Fibroblast of the aortic adventitia (primary cell): ENCODE measurements at places on chromosomes 3 and 15.

- peak; percentile 60 for DNase-seq
These were observed 740 bp upstream of the NSMCE3 start for GRCh38 chr15:29270169-29270955.

GRCh38 chr15:28021281-28022039 lies 77.7 kb downstream of the OCA2 start:
- DNase-seq = no peak

DNA sequence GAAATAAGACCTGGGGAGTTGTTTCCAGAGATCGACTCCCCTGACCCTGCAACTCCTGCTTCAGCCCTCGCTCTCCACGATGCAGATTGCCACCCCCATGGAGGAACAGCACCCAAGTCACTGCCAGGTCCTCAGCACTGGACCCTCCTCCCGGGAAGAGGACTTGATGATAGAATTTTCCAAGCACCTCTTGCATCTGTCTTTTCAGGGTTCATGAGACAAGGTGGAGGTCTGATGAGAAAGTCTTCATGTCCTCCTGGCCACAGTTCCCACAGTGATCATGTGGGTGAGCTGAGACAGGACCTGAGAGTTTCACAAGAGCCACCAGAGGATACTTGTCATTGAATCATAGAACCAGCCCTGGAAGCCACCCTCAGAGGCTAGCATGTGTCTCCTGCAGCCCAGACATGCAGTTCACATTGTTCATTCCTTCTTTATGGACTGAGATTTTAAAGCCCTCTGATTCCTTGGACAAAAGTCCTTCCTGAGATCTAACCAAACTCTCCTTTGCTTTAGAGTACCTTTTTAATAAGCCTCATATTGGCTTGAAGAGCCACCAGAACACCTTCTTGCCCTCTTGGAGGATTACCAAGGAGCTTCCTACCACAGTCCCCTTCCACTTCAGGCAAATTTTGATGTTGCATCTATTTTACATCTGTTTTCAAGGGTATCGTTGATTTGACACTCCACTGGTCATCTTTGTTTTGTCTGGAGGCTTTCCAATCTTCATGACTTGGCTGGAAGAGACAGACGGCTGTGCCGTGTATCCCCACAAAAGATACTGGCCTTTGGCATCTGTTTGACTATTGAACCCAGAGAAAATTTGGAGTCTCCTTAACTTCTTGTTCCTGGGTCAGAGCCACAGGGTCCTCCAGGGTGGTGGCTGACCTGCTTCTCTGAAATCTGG lies 224.8 kb upstream of the BHLHE40 start:
- no peak for DNase-seq

GRCh38 chr3:187295316-187296034 lies 3.9 kb upstream of the MASP1 start:
- DNase-seq = no peak

- DNase-seq = peak; percentile 32
These were observed at the start of gene PAK6 for GRCh38 chr15:40238532-40239403. Gene PAK6, plus strand, starts transcription at chr15:40239063. Its CDS starts 25,723 bp downstream, at chr15:40264786.

GRCh38 chr3:64666171-64666588 lies 21.6 kb downstream of the ADAMTS9 start:
- no peak for DNase-seq

DNA sequence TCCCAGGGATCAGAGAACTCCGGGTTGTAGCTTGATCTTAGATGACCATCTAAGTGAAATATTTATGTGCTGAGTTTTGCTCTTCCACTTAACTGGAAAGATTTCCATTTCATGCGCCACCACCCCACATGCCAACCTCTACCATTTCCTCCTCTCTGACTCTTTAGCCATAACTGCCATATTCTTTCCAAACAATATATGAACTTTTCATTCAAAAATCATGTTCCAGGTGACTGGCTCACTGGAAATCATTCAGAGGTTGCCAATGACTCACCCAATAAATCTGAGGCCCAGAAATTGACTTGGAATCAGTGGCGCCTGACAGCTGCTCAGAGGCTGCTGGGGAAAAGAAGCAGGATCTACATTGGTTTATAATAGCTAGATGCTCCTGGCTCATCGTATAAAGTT lies 31.6 kb upstream of the FAM174B start:
- no peak for DNase-seq

DNA sequence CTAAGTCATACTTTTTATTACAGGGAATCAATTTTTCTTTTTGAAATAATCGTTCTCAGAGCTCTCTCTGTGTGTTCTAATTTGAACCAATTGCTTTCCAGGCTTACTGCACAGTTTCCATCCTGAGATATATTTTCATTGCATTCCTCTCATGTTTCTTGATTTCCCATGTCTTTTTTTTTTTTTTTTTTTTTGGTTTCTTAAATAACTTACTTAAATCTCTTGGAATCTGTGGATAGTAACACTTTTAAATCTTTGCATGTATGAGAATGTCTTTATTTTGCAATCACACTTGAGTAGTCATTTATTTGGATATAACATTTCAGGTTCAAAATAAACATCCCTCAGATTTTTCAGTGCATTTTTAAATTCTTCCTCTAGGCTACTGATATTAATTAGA lies 14.5 kb upstream of the ABTB1 start:
- no peak for DNase-seq

DNA sequence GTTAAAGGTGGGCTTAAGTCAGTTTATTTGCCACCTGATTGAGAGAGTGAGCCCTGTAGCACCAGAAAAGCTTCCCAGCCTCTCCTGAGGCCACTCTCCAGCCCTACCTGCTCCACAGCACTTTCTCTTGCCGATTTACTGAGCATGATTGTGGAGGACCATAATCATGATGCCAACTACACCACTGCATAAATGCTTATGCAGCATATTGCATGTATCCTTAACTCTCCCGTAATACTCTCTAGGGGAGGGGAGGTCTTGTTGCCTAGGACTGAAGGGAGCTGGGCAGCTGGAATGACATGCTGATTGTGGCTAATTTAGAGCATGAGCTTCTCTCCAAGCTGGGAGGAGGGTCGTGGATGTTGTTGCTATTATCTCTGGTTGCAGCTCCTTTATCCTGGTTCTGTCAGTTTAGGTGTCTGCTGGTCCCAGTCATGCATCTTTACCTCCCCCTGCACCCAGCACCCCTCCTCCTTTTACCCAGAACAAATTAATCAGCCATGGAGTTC lies 54.3 kb downstream of the GPD1L start:
- no peak for DNase-seq

DNA sequence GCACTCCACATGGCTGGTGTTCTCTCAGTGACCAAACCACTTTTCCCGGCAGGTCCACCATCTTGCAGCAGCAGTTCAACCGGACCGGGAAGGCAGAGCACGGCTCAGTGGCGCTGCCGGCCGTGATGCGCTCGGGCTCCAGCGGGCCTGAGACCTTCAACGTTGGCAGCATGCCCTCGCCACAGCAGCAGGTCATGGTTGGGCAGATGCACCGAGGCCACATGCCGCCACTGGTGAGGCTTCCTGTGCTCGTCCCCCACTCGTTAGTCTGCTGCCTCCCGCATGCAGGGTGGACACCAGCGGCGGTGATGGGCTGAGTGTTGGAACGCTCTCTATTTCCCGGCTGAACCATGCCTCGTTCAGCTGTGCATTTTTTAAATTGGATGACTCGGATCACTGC lies 344.9 kb upstream of the TPM1 start:
- DNase-seq = no peak

- no peak for DNase-seq
These were observed 640.7 kb downstream of the EDEM1 start for GRCh38 chr3:5828251-5828650.

DNA sequence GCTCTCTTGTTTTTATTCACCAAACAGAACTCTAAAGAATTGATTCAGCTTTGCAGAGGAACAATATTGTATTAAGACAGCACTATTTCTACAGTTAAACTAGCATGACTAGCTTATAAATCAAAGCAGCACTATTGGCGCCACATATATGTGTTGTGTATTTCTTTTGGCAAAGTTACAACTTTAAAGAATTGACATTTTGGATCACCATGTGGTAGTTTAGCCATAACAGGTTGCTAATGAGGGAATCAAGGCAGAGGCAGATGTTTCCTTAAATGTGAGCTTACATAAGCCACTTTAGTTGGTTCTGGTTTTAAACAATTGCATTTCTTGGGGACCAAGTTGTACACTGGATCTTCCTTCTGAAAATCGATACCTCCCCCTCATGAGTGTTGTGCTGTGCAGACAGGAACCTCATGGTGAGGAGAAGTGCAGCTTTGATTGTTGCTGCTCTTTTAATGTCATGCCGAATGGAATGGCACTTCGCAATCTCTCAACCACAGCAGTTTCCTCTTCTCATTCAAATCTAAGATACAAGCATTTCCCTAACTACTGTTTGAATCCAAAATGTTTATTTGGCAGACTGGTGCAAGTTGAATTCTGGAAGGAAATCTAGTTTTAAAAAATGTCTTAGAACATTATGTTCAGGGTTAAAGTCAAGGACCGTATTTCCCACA lies 151.2 kb downstream of the MYRIP start:
- DNase-seq = peak; percentile 61

DNA sequence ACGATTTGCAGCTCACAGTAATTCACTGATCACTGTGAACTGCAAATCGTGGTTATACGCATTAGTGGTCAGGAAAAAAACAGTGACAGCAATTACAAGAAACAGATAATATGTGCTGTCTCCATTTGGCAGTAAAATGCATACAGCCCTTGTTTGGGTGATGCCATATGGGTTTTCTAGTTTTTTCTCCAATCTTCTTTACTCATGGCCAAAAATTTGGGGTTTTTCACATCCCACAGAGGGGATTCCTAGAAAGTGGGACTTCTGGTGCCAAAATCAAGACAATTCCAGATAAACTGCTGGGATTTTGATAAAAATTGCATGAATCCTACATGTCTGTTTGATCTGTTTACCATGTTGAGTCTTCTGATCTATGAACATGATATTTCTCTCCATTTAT lies 15.6 kb downstream of the NDN start:
- no peak for DNase-seq

DNA sequence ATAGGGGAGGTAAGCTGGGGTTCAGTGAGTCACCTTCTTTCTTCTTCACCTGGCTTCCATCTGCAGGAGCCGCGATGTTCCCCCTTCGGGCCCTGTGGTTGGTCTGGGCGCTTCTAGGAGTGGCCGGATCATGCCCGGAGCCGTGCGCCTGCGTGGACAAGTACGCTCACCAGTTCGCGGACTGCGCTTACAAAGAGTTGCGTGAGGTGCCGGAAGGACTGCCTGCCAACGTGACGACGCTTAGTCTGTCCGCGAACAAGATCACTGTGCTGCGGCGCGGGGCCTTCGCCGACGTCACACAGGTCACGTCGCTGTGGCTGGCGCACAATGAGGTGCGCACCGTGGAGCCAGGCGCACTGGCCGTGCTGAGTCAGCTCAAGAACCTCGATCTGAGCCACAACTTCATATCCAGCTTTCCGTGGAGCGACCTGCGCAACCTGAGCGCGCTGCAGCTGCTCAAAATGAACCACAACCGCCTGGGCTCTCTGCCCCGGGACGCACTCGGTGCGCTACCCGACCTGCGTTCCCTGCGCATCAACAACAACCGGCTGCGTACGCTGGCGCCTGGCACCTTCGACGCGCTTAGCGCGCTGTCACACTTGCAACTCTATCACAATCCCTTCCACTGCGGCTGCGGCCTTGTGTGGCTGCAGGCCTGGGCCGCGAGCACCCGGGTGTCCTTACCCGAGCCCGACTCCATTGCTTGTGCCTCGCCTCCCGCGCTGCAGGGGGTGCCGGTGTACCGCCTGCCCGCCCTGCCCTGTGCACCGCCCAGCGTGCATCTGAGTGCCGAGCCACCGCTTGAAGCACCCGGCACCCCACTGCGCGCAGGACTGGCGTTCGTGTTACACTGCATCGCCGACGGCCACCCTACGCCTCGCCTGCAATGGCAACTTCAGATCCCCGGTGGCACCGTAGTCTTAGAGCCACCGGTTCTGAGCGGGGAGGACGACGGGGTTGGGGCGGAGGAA lies 2.6 kb downstream of the ISLR2 start:
- DNase-seq = no peak

DNA sequence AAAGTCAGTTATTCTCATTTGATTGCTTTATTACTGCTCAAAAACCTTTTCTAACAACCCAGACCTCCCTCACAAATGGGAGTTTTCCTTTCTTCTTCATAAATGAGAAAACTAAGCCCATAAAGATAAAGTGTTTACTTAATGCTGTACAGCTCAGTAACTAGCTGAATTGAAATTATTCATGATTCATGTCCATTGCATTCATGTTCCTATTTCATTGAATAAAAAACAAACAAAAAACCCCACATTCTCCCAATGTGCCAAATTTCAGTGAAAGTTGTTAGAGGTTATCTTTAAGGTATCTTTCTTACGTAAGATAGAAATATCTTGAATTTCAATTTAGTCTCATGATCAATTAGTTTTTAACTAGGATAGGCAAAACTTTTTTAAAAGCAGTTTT lies 2.8 kb downstream of the PLSCR2 start:
- DNase-seq = peak; percentile 47

DNA sequence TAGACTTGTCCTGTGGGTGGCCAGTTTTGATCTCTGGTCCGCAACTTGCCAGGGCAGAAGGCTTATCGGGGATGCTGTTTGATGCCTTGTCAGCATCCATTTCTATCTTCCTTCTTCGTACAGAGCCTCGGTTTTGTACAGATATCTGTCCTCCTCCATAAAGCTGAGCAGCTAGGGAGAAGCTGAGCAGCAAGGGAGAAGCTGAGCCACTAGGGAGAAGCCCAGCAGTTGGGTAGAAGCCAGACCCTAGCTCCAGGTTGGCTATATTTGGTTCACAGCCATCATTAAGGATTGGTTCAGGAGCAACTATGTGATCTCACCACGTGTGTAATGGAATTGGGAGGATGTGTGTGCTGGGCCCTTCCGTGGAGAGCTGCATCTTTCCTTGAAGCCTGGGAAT lies 46.7 kb downstream of the PTPRG start:
- DNase-seq = no peak

DNA sequence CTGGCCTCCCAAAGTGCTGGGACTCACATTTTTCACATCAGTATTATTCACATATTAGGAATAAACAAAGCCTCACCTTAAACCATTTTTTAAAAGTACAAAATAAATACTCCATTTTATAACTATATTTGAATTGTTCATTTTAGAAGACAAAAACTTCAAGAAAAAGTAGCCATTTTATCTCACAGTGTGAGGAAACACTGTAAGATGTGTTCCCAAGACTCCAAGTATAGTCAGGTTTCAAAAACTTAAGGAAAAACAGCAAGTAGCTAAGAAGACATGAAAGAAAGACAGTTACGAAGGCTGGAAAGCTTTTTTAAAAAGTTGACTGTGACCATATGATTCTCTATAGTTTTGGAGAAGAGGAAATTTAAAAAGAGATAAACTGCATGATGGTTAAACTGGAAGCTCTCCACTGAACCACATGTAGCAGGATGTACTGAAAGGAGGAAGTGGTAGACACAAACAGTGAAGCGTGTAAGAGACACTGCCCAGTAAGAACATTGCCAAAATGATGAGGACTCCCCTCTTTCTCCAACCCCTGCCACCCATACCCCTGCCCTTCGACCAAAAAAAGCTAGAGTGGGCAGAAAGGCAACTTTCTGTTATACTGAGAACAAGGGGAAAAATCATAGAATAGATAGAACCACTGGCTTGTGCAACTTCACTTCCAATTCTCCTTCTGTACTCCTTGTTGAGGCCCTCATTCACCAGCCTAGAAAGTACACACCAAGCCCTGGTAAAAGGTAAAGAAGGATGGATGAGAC lies 6.2 kb upstream of the TMF1 start:
- no peak for DNase-seq

- no peak for DNase-seq
These were observed 618.7 kb downstream of the EDEM1 start for GRCh38 chr3:5806192-5806591.
